Tibial nerve (tissue), 4 donors: ENCODE measurements at places on chromosomes 1 and 21. TPM values are rescaled to one million over a fixed set of nuclear protein-coding genes. Genes with fewer than 3 reads are reported as not detected.

GRCh38 chr1:185595835-185596667 lies 138.1 kb upstream of the HMCN1 start:
- no peak for DNase-seq

GRCh38 chr1:27071049-27071416 lies 58.4 kb upstream of the TENT5B start:
- no peak for DNase-seq

- DNase-seq: no peak
These were observed 158.2 kb downstream of the PBX1 start for GRCh38 chr1:164716992-164717703.

DNA sequence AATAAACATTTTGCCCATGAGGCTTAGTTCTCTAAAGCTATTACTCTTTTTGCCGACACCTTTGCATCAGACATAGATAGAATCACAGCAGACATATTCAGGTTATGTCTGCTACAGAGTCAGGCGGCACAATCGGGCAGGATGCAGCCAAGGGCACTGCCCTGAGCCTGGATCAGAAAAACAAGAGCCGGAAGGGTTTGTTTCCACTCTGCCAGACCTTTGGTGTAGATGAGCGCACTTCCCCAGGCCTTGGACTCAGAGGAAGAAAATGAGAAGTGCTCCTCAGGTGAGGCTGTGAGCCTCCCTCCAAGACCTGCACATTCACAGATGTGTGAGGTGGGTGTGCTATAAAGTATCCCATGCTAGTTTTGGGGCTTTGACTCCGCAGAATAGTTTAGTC lies 43.7 kb downstream of the GNG12 start:
- DNase-seq: no peak

The OPRD1 gene
- not detected for total RNA-seq
